ENCODE measurements at places on chromosomes 4 and X.

DNA sequence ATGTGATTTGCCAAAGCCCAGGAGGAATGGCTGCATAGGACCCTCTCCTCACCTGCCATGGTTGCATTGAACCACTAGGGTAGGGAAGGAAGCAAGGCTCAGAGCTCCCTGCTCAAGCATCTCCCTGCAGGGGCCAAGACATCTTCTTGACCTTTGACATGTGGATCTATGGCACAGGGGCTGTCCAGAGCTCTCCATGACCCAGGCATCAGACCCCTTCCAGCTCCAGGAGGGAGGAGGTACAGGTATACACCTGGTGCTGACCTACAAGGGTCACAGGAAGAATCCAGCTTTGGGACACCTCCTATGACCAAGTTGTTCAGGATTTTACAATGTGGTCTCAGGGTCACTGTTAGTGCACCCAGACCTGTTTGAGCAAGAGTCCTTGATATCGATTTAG, 23.2 kb upstream of the ASMTL start:
- no peak for DNase-seq

- no peak for DNase-seq
Measured at GRCh38 chrX:153474266-153474665, 3.9 kb upstream of the HAUS7 start.

DNA sequence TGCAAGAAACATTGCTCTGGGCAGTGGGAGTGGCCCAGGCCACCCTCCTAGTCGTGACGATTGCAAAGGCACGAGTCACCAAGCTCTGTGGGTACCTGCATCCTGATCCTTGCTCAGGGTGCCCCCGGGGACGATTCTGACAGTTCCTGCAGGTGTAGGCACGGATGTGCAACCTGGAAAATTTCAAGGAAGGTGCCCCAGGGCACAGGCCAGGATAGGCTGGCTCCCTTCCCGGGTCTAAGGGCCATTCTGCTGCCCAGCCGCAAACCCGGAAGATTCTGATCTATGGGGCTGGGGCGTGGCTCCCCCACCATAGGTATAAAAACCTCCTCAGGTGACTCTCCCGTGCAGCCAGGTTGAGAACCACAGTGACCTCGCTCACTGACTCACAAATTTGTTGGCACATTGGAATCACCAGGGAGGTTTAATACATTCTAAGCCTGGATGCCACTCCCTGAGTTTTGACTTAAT, 228.5 kb downstream of the PTTG2 start:
- no peak for DNase-seq

DNA sequence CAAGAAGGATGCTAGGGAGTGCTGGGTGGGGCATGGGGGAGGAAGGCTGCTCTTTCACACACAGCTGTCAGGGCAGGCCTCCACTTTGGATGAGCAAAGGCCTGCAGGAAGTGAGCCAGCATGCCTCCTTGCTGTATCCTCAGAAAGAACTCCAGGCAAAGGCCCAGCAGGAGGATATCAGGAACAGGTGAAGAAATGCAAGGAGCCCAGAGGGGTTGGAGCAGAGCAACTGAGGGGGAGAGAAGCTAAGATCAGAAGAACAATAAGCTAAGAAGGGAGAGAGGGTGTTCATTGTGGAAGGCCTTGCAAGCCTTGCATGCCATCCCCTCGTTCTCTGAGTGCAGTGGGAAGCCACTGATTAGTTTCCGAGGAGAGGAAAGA, 115.1 kb downstream of the CAMK2D start:
- DNase-seq, result no peak

DNA sequence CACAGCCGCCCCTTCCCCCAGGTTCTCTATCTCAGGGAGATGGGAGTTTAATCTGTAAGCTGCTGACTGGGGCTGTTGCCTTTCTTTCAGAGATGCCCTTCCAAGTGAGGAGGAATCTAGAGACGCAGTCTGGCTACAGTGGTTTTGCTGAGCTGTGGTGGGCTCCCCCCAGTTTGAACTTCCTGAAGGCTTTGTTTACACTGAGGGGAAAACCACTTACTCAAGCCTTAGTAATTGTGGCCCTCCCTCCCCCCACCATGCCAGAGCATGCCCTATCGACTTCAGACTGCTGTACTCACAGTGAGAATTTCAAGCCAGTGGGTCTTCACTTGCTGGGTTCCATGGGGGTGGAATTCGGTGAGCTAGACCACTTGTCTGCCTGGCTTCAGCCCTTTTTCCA, 131.3 kb downstream of the FAAH2 start:
- no peak for DNase-seq

- DNase-seq, result no peak
Measured at GRCh38 chr4:119731146-119731742, 102.6 kb upstream of the PDE5A start.

DNA sequence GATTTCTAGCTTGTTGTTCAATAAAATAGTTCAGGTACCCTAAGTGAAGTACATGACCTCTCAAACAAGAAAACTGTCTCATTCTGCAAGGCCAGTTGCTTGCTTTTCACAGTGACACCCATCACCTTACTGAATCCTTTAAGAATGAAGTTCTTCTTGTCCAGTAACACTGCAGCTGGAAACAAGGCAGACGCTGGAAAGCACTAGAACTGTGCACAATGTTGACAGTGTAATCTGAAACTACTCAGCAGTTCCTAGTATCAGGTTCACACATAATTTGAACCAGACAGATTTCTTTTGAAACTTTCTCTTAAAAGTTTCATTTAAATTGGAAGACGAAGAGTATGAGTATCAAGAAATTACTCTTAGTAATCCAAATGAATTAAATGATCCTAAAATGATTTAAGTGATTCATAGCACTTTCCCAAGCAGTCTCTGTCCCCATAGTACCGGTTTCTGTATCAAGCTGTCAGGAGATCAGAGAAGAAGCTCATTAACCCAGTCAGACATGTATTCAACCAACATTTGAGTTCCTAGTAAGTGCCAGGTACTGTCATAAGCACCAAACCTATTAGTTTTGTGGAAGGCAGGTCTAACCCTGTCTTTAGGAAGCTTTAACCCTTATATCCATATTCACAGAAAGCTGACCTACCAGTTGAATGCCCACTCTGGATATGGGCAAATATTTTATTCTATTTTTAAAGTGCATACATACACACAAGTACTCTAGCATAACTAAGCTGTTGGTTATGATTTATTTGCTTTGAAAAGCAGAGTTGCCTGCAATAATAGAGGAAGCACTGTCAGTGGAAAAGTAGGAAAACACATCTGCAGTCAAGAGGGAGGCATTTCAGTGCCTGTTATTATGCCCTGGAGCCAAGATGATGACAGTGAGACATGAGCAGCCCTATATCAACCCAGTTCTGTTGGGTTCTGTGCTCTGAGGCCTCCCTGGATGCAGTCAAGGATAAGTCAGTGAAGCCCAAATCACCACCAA, 63.6 kb downstream of the PALLD start:
- DNase-seq, result no peak

DNA sequence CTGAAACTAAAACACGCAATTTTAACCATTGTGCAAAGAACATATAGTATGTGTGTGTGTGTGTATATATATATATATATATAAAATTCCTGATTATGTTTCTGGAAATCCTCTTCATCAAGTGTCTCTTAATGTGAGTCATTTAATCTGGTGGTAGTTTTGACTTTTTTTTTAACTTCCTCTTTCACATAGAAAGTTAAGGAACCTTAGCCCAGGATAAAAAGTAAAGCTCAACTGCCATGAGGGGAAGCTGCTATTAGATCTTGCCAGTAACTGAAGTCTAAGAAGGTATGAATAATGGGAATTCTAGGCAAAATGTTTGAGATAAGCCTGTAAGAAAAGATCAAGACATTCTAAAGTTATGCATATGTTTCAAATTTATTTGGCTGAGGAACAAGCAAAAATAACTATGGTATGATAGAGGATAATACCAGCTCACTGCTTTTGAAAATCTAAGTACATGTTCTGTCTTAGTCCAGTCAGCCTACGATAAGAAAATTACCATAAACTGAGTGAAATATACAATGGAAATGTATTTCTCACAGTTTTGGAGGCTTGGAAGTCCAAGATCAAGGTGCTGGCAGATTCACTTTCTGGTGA, 757.0 kb downstream of the TRAM1L1 start:
- no peak for DNase-seq

- no peak for DNase-seq
Measured at GRCh38 chr4:81343536-81343935, 128.2 kb downstream of the RASGEF1B start.

DNA sequence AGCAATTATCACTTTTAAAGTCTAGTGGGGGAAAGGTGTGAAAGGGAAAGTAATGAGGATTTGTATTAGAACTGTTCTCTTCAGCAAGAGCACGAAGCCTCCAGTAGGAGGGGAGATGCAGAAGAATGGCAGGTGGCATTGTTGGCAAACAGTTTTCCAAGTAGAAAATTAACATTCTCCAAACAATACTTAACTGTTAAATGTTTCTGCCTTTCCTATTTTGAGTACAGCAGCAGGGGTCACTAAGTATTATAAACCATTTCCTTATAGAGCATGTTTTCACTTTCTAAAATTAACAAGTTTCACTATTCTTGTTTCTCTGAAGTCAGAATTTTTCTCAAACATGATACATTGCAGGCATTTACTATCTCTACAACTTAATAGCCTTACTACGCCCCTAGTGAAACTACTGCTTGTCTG, 58.7 kb downstream of the LEF1 start:
- no peak for DNase-seq

- DNase-seq, result no peak
Measured at GRCh38 chrX:69231903-69232302, 66.7 kb upstream of the PJA1 start.

DNA sequence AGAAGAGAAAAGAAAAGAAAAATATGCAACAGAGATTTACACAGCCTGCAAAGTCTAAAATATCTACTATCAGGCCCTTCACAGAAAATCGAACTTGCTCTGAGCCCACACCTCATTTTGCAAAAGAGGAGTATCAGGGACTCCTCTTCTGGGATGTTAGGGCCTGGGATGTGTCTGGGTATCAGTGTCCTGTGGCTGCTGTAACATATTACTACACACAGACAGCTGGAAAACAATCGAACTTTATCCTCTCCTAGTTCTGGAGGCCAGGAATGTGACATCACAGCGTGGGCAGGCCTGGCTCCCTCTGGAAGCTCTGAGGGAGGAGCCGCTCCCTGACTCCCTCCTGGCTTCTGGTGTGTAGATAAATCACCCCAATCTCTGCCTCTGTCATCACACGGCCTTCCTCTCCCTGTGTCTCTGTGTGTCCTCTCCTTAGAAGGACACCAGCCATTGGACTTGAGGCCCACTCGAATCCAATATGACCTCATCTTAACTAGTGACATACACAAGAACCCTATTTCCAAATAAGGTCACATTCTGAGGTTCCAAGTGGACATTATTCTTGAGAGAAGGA, 52.9 kb downstream of the PPP2R2C start:
- DNase-seq, result no peak

DNA sequence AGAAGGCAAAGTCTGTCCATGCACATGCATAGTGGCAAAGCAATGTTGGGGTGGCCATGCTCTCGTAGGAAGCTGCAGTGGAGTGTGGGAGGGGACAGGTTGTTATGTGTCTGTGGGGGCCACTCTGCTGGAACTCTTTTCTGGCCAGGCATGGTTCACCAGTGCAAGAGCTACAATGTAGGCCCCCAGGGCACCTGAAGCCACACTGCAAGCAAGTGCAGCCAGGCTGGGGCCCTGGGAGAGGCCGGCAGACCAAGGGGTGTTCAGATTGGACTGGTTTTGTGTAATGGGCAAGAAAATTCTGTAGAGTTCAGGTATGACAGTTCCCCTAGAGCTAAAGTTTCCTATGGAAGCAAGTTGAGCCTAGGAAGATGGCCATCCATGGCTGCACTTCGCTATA, 97.0 kb upstream of the ZC4H2 start:
- no peak for DNase-seq

- no peak for DNase-seq
Measured at GRCh38 chr4:7014815-7015214, 28.4 kb upstream of the TADA2B start.

DNA sequence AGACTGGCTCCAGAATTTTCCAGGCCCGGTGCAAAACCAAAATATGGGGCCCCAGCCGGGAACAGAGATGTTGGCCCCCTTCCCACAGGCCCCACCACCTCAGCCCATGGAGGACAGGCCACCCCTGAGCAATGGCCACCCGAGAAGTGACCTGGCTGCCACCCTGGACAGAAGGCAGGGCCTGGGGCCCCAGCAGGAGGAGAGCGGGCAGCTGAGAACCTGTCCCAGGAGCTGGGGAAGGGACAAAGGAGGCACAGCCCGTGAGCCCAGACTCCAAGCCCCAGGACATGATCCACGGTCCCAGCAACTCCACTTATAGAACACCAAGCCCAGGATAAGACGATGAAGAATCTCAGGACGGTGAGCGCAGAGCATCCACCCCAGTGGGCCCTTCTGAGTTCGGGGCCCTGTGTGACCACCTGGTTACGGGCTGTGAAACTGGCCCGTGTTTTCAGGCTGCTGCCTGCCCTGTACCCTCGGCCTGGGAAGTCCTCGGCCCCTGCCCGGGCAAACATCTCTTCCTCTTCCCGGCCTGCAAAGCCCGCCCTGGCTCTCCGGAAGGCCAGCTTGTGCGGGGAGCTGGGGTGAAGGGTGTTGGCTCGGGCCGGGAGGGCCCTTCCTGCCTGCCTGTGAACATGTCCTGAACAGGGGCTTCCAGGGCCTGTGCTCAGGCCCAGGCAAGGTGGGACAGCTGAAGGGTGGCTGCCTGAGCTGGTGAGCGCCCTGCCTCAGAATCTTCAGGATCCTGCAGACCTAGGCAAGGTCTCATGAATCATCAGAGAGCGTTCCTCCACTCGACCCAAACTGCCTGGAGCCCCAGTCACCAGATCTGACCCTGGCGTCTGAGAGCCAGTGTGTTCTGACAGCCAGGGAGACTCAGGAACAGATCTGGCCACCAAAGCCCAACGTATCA, 47.0 kb upstream of the MAN2B2 start:
- no peak for DNase-seq

GRCh38 chr4:80125252-80126177, 52.5 kb upstream of the ANTXR2 start:
- peak; percentile 48 for DNase-seq

- no peak for DNase-seq
Measured at GRCh38 chrX:9227276-9227675, 193.3 kb upstream of the FAM9B start.

DNA sequence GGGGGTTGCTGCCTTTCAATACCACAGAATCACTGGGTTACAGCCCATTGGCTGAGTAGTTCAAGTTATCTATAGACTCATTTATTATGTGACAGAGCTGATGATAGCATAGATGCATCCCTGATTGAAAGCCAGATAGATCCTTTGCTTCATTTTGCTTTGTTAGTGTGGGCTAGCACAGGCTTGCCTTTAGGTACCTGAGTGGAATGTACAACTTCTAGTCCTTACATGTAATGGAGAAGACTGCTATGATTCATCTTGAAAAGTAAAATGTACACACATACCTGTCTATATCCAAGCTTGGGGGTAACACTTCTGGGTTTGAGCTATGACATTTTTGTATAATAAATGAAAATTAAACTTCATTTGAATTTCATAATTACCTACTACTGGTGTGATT, 226.0 kb upstream of the FTHL17 start:
- no peak for DNase-seq

DNA sequence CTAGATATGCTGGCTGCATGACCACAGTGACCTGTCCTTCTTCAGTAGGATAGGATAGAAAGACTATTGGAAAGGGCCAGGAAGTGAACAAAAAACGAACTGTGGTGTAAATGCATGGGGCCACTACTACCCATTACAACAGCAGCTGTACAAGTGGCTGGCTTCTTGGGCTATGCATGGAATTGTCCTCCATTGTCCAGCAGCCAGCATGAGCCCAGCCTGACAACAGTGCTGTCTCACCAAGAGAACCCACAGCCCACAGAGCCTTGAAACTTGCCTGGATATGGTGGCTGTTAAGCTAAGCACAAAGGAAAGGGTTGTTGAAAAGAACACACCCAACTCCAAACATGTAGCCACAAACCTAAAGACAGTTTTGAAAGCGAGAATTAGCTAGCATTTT, 330.2 kb upstream of the F9 start:
- no peak for DNase-seq

- no peak for DNase-seq
Measured at GRCh38 chrX:123236859-123237258, 52.8 kb downstream of the GRIA3 start.
